ENCODE measurements at places on chromosomes 6 and 20. TPM values are rescaled to one million over a fixed set of nuclear protein-coding genes. Genes with fewer than 3 reads are reported as not detected.

KHDC1L gene
- total RNA-seq = not detected

SNX3 gene
- total RNA-seq = 102 TPM

LTB gene
- 0.63 TPM for total RNA-seq

DPPA5 gene
- not detected for total RNA-seq

ADGRF4 gene
- 4.5 TPM for total RNA-seq

PLA2G7 gene
- 0.68 TPM for total RNA-seq

MOG gene
- total RNA-seq = not detected

CLVS2 gene
- not detected for total RNA-seq

CTCFL gene
- not detected for total RNA-seq

LINC00237 gene
- not detected for total RNA-seq

UST gene
- 4.2 TPM for total RNA-seq

SLC32A1 gene
- total RNA-seq = not detected

CRNKL1 gene
- 33.0 TPM for total RNA-seq

CDH4 gene
- total RNA-seq = not detected

SLC18B1 gene
- 18.0 TPM for total RNA-seq

ASIP gene
- not detected for total RNA-seq

PAK5 gene
- total RNA-seq = not detected

Data from PC-9 (cell line).